ENCODE measurements at places on chromosomes 13 and 19.

DNA sequence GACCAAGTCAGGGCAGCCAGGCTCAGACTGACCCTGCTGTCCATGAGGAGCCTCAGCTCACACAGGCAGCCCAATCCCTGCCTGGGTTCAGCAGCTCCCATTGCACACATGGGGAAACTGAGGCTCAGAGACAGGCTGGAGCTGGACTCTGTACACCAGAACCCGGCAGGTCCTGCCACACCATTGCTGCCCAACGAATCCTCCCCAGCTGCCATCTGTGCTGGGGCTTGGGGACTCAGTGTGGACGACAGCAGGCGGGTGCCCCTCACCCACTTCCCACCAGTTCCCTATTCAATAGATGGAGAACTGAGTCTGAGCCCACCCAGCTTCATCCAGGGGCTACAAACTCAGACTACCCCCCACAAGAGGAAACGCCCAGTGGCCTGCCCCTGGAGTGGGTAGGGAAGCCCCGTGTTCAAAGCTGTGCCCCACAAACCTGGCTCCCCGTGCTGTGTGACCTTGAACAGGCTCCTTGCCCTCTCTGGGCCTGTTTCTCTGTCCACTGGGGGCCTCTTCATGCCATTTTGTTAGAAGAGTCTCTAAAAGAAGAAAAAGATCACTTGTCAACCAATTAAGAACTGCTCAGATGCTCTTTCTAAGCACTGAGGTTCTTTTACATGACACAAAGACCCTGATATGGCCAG is 50.8 kb downstream of the AP1M1 start:
- no peak for DNase-seq

GRCh38 chr13:85286081-85286480 is 513.1 kb downstream of the SLITRK6 start:
- no peak for DNase-seq

- no peak for DNase-seq
These were observed 35.9 kb upstream of the MPHOSPH8 start for GRCh38 chr13:19597523-19597922.

GRCh38 chr19:5804516-5805461 is at the start of gene NRTN:
TSS of gene NRTN (plus strand) at chr19:5805067. CDS start at chr19:5824166, 19,099 bp downstream.
- no peak for DNase-seq

GRCh38 chr13:98461486-98462240 is 115.2 kb downstream of the STK24 start:
- no peak for DNase-seq

- no peak for DNase-seq
These were observed 383.0 kb downstream of the SLITRK1 start for GRCh38 chr13:83499286-83499685.

DNA sequence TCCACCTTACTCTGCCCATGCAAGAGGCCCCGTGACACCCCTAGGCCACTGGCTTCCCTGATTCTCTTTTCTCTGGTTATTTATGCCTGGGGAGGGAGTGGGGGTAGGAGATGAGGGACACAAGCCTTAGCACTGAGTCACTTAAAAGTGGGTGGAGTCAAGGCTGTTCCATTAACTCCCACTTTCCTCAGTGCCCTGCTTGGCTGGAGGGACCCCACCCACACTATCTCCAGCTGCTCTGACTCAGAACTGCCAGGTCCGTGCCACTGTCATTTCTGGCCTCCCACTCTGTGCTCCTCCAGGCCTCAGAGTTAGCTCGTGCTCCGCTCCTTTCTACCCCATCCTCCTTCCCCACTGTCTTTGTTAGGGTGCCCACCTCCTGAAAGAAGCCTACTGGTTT is 113.4 kb upstream of the UQCRFS1 start:
- no peak for DNase-seq

DNA sequence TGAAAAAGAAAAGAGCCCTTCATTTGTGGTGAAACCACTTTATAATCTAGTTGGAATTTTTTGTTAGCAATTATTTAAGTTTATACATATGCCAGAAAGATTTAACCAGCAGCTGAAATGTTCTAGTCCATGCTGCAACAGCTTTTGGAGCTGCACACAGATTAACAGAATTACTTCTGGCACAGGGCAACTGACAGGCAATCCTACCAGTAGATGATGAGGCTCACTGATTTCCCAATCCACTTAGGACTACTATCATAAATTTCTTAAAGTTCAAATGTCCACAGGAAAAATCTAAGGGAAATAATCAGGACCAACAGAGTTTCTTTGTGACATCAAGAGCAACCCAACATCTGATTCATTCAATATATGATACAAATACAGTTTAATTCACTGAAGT is 78.8 kb downstream of the CRYL1 start:
- DNase-seq: no peak

DNA sequence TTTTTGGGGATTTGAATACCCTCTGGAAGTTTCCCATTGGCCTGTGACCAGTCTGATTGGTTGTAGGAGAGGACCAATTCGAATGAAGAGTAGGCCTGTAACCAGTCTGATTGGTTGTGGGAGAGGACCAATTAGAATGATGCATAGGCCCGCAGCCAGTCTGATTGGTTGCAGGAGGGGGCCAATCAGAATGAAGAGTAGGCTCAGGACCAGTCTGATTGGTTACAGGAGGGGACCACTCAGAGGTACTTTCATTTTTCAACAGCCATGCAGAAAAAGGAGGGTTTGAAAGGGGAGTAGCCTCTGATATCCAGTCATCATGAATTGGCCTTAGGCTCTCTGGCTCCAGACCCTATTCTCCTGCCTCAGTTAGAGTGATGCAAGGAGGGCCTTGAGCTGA is 30.4 kb upstream of the SLC1A5 start:
- peak; percentile 5 for DNase-seq

- DNase-seq: no peak
These were observed 18.1 kb downstream of the GADD45B start for GRCh38 chr19:2494084-2494446.

- no peak for DNase-seq
These were observed 36.7 kb upstream of the DOCK9 start for GRCh38 chr13:99014522-99014921.

DNA sequence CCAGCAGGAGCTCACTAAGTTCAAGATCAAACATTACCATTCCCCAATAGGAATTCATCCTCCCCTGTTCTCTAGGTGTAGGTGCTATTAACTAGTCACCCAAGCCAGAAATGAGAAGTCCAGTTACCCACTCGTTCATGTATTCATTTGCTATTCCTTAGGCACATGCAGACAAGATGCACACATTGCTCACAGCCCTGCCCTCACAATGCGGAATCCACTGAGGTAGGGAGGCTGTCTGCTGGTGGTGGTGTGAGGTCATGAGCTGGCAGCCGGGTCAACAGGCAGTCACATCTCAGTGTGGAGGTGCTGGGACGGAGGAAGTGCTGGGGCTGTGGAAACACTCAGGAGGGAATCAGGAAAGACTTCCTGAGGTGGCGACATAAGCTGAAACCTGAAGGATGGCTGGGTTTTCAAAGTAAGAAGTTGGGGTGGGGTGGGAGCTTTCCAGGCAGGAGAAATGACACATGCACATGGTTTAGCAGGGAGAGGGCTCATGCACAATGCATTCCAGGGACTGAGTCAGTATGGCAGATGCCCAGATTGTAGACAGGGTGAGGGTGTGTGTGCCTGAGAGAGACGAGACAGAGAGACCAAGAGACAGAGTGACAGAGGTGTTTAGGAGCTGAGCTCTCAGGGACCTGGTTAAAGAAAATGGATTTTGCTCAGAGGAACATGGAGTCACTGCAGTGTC is 117.6 kb downstream of the USP12 start:
- no peak for DNase-seq

GRCh38 chr13:109454167-109454917 is 332.0 kb downstream of the IRS2 start:
- DNase-seq: no peak

DNA sequence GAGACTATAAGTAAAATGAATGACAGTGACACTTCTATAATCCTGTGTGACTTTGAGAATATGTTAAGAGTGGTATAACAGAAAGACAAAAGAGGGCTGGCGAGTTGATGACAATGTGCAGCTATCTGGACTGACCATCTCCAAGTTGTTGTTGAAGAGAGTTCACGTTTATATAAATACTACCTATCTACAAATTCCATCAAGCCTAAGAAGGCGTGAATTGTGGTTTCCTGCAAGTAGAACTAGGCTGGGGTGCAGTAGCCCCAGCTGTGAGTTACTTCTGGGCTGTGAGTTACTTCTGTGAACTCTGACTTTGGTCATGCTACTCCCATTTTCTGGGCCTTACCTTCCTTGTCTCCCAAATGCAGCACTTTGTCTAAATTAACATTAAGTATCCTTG is 561.0 kb downstream of the TBC1D4 start:
- DNase-seq: no peak

DNA sequence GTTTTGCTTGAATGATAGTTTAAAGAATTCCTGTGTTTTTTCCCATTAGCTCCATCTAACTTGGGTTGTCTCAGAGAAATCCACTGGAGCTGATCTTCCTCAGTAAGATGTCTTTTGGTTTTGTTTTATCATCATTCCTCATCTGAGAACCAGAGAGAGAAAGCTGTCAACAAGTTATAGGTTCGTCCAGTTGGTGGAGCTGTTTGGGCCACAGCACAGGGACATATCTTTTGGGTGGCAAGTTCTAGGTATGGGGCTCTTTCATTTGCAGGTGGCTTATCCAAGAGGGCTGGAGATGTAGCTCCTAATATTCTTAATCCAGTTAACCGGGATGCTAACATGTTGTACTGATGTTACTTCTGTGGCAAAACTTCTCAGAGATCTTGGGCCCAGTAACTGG is 174.2 kb downstream of the KCNRG start:
- no peak for DNase-seq

DNA sequence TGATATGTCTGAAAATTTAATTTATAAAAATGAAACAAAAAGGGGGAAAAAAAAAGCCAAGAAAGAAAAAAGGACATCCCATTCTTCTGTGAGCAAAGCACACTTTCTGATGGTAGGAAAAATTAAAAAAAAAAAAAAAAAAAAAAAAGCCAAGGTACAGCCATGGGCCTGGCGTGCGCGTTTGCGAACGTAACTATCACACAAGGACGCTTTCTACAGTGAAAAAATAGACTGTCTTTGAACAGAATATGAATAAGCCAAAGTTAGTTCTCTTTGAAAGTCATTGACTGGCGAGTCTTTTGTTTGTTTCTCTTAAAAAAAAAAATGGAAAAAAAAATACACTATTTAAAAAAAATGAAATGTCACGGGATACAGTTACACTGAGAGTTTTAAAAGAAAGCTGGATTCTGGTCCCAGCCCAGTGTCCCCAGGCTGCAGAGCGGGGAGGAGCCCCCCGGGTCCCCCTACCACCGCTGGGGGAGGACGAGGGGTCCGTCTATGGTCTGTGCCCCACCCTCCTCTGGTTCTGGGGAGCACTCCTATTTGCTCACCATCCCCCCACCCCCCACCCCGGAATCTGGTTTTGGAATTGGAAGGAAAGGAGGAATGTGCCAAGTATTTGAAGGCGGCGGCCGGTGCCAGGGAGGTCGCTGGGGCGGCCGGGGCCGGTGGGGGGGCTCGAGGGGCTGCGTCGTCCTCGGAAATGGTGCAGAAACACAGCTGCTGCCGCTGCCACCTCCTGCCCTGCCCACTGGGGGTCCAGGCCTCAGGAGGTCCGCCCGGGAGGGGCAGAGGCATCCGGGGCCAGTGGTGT is 134.5 kb downstream of the PTPRS start:
- DNase-seq: no peak

- DNase-seq: no peak
These were observed 3.2 kb downstream of the GPR183 start for GRCh38 chr13:99303863-99304521.

- no peak for DNase-seq
These were observed 1591.5 kb downstream of the PCDH9 start for GRCh38 chr13:65638572-65639168.

DNA sequence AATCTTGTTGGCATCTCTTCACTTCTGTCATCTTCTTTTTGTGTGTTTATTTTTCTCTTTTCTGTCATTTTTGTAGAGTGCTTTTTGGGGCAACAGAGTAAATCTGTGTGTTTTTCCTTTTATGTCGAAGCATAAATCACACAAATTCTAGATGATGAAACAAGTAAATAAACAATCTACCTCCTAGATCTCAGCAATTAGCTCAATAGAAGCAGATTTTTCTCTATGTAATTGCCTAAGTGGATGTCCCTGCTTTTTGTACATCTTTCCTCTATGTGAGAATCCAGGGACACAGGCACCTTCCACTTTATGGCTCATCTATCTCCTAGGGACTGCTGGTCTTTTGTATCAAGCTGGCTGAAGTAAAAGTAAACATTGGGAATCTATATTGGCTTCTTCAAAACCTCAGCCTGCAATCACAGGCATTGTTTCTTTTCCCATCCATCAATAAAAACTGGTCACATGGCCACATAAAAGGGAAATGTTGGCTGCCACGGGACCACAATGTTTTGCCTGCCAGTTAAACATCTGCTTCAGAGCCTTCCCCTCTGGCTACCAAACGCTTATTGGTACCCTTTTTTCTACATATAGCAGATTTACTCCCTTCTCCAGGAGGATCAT is 323.8 kb downstream of the LMO7 start:
- DNase-seq: no peak

DNA sequence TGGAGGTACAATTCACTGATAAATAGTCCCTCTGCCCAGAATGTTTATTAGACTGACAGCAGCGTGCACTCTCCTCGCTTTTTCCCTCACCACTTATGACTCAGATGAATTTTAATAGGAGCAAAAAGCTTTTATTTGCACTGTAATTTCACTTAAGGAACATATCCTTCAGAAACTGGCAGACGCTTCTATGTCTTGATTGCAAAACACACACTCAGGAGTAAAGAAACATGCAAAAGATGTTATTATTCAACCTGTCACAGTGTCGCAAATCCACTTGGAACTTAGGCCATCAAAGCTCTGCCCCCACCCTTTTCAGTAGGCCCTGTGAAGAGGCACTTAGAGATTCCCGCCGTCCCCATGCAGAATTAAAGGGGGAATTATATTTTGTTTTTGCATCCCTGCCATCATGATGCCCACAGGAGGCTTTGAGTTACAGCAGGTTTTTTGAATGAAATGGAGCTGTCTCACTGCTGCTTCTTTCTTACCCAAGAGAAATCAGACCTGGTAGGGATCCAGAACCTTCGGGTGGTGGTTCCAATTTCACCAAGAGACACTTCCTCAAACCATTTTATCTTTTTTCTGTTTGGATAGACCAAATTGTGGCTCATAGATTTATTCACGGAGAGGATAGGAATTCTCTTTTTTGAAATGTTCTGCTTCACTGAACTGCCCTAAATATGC is 74.5 kb downstream of the GGACT start:
- no peak for DNase-seq

- no peak for DNase-seq
These were observed 190.2 kb downstream of the GPC6 start for GRCh38 chr13:93416736-93417355.

GRCh38 chr19:57010541-57010940 is 109.2 kb upstream of the USP29 start:
- no peak for DNase-seq

- no peak for DNase-seq
These were observed 333.2 kb downstream of the MYO16 start for GRCh38 chr13:108962654-108963053.

- no peak for DNase-seq
These were observed 19.2 kb upstream of the LPAR6 start for GRCh38 chr13:48431987-48432615.

DNA sequence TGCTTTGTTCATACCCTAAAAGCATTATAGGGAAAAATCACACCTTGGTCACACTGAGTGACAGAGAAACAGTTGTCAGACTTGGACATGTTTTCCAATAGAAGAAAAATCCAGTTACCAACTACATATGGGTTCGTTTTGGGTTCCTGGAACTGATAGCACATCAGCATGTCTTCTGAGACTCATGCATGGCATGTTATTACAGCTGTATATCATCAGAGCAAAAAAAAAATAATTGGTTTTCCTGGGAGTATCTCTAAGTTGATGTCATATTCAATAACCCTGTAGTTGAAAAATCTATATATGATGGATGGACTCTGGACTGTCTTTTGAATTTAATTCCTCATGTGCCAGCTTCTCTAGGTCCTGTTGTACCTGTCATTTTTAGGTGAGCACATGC is 211.6 kb downstream of the DNAJC15 start:
- no peak for DNase-seq

Data from stimulated activated CD4-positive, alpha-beta T cell treated with anti-CD3 and anti-CD28 coated beads, Interleukin-2, amount 100 ng/mL, for 48 hours (primary cell).